ENCODE measurements at places on chromosomes 5 and 9. TPM values are rescaled to one million over a fixed set of nuclear protein-coding genes. Genes with fewer than 3 reads are reported as not detected.

KIF4B gene
- polyA plus RNA-seq, result 0.01 TPM

ZNF483 gene
- polyA plus RNA-seq, result 0.14 TPM

ZFP2 gene
- polyA plus RNA-seq, result 0.35 TPM

ZNF354C gene
- polyA plus RNA-seq, result 1.3 TPM

SKIC3 gene
- 15.1 TPM for polyA plus RNA-seq

FAM221B gene
- polyA plus RNA-seq, result 0.10 TPM

TAF11L8 gene
- polyA plus RNA-seq, result not detected

TRAF1 gene
- polyA plus RNA-seq, result 23.1 TPM

LMAN2 gene
- polyA plus RNA-seq, result 101 TPM

FBXO10 gene
- 4.0 TPM for polyA plus RNA-seq

SHOC1 gene
- polyA plus RNA-seq, result 0.44 TPM

All from lung (tissue), 17 donors.